ENCODE measurements at places on chromosomes 7 and 10. TPM values are rescaled to one million over a fixed set of nuclear protein-coding genes. Genes with fewer than 3 reads are reported as not detected.
A peak's percentile ranks its signal among the peaks of the same experiment; 100 is the strongest.

GRCh38 chr7:106914018-106914607 lies 49.0 kb downstream of the PIK3CG start:
- no peaks in the 10 kb centered on the region for H3K36me3 ChIP-seq
- no peak for DNase-seq
- no peaks in the 10 kb centered on the region for H3K27me3 ChIP-seq
- H3K4me1 ChIP-seq = no peaks in the 10 kb centered on the region

GRCh38 chr10:132786884-132787494 lies 1.0 kb upstream of the NKX6-2 start:
- no peak overlapping the region for H3K27ac ChIP-seq
- peaks cover 11% of the 10 kb centered on the region for H3K36me3 ChIP-seq
- H3K4me1 ChIP-seq = peaks cover 36% of the 10 kb centered on the region
- H3K27me3 ChIP-seq = peaks cover 41% of the 10 kb centered on the region
- no peak for DNase-seq

GRCh38 chr7:374706-375311 lies 84.8 kb downstream of the FOXL3 start:
- no peaks in the 10 kb centered on the region for H3K27me3 ChIP-seq
- no peak overlapping the region for H3K27ac ChIP-seq
- no peak overlapping the region for H3K4me3 ChIP-seq
- no peaks in the 10 kb centered on the region for H3K36me3 ChIP-seq

GRCh38 chr10:43772171-43772570 lies 123.5 kb upstream of the ZNF32 start:
- no peak overlapping the region for H3K4me3 ChIP-seq
- no peak overlapping the region for H3K27ac ChIP-seq
- H3K36me3 ChIP-seq = no peaks in the 10 kb centered on the region

- H3K27me3 ChIP-seq = no peaks in the 10 kb centered on the region
- H3K4me1 ChIP-seq = no peaks in the 10 kb centered on the region
- DNase-seq = no peak
- H3K36me3 ChIP-seq = no peaks in the 10 kb centered on the region
Measured at GRCh38 chr10:51129946-51130544, 55.8 kb downstream of the PRKG1 start.

GRCh38 chr10:104209575-104210198 lies 22.5 kb downstream of the CFAP43 start:
- H3K36me3 ChIP-seq = no peaks in the 10 kb centered on the region
- no peak for DNase-seq
- H3K27ac ChIP-seq = no peak overlapping the region
- H3K4me1 ChIP-seq = no peaks in the 10 kb centered on the region
- H3K4me3 ChIP-seq = no peak overlapping the region

- no peak overlapping the region for H3K4me3 ChIP-seq
- peak overlapping the region; percentile 52 for H3K27ac ChIP-seq
- H3K36me3 ChIP-seq = no peaks in the 10 kb centered on the region
- H3K4me1 ChIP-seq = no peaks in the 10 kb centered on the region
- H3K27me3 ChIP-seq = no peaks in the 10 kb centered on the region
- no peak for DNase-seq
Measured at GRCh38 chr7:22444181-22444971, 55.6 kb downstream of the STEAP1B start.

GRCh38 chr7:28136420-28136819 lies 44.2 kb downstream of the JAZF1 start:
- no peak overlapping the region for H3K4me3 ChIP-seq
- H3K27me3 ChIP-seq = no peaks in the 10 kb centered on the region
- H3K36me3 ChIP-seq = no peaks in the 10 kb centered on the region
- peaks cover 26% of the 10 kb centered on the region for H3K4me1 ChIP-seq

FAM25C gene
- not detected for total RNA-seq

DNA sequence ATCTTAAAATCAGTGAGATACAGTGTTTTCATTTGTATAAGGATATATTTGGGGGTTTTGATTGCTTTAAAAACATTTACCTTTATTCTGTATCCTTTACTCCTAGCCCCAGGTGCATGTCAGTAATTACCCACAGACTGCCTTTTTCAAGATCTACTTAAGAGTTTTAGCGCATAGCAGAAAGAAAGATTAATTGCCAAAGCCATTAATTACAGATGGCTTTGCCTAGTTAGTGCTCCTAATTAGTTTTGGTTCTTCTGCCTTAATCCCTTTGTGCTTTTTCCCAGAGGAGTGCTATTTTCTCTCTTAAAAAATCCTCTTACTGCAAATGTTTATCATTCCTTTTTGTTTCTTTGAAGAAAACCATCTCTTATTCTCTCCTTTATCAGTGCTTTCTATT lies 122.8 kb downstream of the MAPK8 start:
- no peak for DNase-seq
- H3K27me3 ChIP-seq = no peaks in the 10 kb centered on the region
- no peak overlapping the region for H3K4me3 ChIP-seq
- H3K27ac ChIP-seq = no peak overlapping the region
- no peaks in the 10 kb centered on the region for H3K4me1 ChIP-seq

DNA sequence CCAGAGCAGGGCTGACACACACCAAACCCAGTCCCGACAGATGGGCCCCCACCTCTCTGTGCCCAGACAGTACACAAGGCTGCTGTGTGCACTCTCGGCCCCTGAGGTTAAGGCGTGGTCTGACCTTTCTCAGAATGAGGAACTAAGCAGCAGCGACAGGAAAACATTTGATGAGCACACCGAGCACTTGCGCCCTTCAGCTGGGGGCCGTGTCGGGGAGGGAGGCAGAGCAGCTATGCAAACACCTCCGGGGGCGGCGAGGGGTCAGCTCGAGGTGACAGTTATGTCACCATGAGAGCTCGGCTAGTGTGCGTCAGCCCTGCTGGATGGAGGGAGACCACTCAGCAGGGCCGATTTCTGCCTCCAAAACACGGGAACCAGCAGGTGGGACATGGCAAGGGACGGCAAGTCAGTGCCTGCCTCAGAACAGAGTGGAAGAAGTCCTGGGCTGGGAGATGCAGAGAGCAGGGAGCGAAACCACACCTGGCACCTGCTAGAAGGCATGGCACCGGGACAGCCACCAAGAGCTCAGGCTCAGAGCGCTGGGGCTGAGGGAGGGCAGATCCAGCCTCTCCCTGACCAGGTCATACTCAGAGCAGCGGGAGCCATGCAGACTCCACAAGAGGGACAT lies 57.4 kb downstream of the CHST15 start:
- H3K4me1 ChIP-seq = no peaks in the 10 kb centered on the region
- no peak overlapping the region for H3K4me3 ChIP-seq
- no peaks in the 10 kb centered on the region for H3K27me3 ChIP-seq
- H3K36me3 ChIP-seq = no peaks in the 10 kb centered on the region
- DNase-seq = no peak
- H3K27ac ChIP-seq = no peak overlapping the region

Measured in right atrium auricular region (tissue), 2 donors.